Natural killer cell treated with Interleukin-12 subunit alpha and Interleukin-12 subunit beta and Interleukin-15 and Interleukin-18, amount 100 ng/mL, for 72 hours (primary cell): ENCODE measurements at places on chromosomes 2 and 18.
A peak's percentile ranks its signal among the peaks of the same experiment; 100 is the strongest.

DNA sequence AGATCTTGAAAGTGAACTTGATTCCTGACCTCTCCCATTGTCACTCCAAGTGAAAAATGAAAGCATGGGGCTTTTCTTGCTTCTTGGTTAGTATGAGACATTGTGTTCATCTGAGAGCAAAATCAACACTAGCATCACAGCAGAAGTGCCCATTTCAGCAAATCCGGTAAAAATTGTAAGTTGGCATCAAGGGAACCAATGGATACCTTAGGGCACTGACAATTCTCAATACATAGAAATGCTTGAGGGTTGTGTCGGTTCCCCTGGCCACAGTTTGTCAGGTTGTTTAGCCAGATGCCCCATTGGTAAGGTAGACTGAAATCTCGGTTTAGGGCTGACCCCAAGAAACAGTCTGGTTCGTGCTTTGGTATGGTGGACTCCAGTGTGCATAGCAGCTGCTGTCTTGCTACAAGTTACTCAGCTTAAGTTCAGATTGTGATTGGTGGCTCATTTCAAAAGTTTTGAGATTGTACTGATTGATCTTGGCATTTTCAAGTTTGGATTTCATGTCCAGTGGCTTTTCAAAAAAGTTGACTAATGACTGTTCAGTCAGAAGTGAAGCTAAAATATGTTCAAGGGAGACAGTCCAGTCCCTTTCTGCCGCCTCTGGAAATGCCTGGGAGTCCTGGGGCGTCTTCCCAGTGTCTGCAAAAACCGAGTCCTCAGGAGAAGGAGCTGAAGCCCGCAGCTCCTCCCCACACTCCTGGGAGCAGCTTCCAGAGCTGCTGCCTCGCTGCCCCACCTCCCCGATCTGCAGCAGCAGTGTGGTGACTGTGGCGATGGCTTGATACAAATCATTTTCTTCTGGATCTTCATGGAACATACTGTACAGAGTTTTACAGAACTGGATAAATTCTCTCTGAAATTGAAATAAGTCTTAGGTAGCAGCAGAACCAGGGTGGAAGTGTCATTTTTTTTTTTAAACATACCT lies 5.6 kb downstream of the RPL31 start:
- DNase-seq, result no peak

DNA sequence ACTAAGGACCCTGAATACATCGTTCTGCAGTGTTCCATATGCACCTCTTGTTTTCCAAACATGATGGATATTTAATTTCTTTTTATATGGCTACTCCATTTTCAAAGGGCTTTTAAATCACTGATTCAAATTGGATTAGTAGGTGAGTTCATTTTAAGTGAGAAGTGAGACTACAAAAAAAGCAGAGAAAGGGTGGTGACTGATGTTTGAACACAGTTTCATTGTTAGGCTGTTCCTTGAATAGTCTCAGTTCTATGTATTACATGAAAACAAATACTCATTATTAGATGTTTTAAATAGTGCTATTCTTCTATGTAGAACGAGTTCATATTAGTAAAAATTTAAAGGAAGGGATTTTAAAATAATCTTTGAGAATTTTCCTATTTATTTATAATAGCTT lies 72.7 kb upstream of the STON1 start:
- no peak for DNase-seq

- peak; percentile 84 for DNase-seq
These were observed 206.5 kb downstream of the SETBP1 start for GRCh38 chr18:44887227-44887631.

- no peak for DNase-seq
These were observed 293.3 kb downstream of the MTX2 start for GRCh38 chr2:176562359-176563078.

- no peak for DNase-seq
These were observed 98.8 kb downstream of the KLF7 start for GRCh38 chr2:207066791-207067460.

- no peak for DNase-seq
These were observed 158.9 kb downstream of the RHBDD1 start for GRCh38 chr2:226994775-226995174.

GRCh38 chr2:101956465-101957438 lies 35.0 kb upstream of the IL1R2 start:
- no peak for DNase-seq

- no peak for DNase-seq
These were observed at the start of gene RAD51AP2 for GRCh38 chr2:17518212-17519154. TSS of gene RAD51AP2 (minus strand) at chr2:17518440. CDS start at chr2:17518415, 25 bp downstream.

- DNase-seq, result peak; percentile 78
These were observed 175.2 kb downstream of the TGIF1 start for GRCh38 chr18:3624935-3625741.

DNA sequence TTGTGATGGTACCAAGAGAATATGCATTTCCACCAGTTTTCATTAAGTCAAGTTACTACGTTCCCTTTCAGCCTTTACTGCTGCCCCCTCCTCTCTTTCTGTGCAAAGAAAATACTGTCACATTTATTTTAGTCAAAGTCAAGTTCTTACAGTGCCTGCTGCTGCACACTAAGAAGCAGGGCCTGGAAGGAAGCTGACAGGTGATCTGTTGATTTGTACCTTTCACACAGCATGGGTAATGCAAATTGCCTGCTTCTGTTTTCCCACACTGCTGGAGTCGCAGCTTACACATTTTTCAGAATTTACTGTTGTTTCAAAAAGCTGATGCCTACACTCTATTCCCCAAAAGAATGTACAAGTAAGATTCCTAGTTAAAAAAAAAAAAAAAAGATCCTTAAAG lies 48.7 kb upstream of the CD226 start:
- DNase-seq, result no peak

GRCh38 chr2:69735686-69736085 lies 6.2 kb upstream of the ANXA4 start:
- DNase-seq, result no peak

GRCh38 chr2:105647731-105648130 lies 97.0 kb upstream of the NCK2 start:
- DNase-seq, result no peak

- DNase-seq, result no peak
These were observed 100.3 kb downstream of the RAB3GAP1 start for GRCh38 chr2:135152361-135152760.

DNA sequence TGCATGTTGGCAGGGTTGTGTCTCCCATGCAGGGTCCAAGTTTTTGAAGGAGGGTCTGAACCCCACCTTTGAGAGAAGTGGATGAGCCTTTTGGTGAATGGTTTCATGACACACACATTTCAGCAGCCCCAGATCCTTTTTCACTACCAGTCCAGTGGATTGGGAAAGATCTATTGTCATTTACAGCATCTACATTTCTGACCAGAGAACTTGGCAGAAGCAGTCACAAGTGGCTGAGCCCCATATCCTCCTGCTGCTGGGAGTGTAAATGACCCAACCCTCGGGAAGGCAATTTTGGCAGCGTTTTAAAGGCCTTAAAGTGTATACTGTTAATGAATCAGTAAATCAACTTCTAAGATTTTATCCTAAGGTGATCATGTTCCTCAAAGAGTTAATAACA lies 174.1 kb upstream of the RASGRP3 start:
- DNase-seq, result no peak

- no peak for DNase-seq
These were observed 72.9 kb upstream of the SYT4 start for GRCh38 chr18:43350176-43350575.

- DNase-seq, result no peak
These were observed 95.8 kb downstream of the SPP2 start for GRCh38 chr2:234146087-234146826.

DNA sequence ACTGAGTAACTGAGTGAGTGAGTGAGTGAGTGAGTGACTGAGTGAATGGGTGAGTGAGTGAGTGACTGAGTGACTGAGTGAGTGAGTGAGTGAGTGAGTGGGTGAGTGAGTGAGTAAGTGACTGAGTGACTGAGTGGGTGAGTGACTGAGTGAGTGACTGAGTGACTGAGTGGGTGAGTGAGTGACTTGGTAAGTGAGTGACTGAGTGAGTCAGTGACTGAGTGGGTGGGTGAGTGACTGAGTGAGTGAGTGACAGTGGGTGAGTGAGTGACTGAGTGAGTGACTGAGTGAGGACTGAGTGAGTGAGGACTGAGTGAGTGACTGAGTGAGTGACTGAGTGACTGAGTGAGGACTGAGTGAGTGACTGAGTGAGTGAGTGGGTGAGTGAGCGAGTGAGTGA lies 13.9 kb downstream of the MAL start:
- no peak for DNase-seq

DNA sequence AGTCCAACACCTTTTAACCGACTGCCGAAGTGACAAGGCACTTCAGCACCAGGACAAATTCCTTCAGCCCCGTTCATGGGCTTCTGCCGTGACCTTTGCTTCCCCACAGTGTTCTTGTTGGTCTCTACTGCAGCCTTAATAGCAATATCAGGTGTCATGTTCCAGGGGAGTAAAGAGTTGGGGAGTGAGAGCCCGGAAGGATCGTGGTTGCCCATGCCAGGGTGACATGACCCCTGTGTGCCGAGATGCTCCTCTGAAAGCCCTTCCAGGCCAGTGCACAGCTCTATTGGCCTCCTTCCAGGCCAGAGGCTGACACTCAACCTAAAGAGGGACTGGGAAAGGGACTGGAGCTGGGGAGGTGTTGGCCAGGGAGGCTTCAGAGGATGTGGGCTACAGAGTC lies 279.2 kb downstream of the CYRIA start:
- no peak for DNase-seq

GRCh38 chr2:162697111-162697510 lies 141.5 kb downstream of the KCNH7 start:
- DNase-seq, result no peak

DNA sequence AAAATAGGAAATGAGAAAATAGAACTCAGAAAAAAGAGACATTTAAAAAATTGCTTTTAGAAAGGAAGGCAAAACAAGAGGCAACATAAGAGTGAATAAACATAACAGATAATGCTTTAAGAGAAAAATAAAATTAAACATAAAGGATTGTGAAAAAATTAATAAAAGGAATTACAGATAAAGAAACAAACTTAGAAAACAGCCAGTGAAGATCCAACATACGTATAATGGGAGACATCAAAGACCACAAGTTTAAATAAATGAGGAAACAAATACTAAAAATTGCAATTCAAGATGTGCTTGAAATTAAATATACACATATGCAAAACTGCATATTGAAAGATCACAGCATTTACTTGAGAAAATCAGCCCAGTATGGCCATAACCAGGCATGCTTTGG lies 448.9 kb downstream of the NBAS start:
- DNase-seq, result no peak

DNA sequence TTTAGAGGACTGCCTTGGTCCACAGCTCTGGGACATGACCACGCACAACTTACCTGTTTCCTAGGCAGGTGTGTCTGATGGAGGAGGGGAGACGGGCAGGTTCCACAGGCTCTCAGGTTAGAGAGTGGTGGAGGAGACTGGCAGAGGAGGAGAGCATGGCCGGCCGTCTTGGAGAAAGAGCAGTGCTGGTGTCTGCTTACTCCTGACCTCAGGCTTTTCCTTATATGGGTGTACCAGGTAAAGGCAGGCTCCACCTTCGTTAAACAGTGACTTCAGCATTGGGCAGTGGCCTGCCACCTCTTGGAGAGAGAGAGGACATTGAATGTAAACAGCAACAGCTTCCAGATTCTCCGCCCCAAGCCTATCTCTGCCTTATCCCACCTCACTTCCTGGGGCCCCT lies at the start of gene CAPN13:
TSS of gene CAPN13 (minus strand) at position 198 of the 400 bp plus-strand sequence. CDS start 20,121 bp downstream, outside the sequence.
- DNase-seq, result no peak

GRCh38 chr2:67255933-67256615 lies 141.1 kb upstream of the ETAA1 start:
- no peak for DNase-seq

- no peak for DNase-seq
These were observed 10.7 kb downstream of the C2orf80 start for GRCh38 chr2:208179028-208179609.

- no peak for DNase-seq
These were observed 120.3 kb downstream of the INO80D start for GRCh38 chr2:205965707-205966106.

GRCh38 chr18:67367540-67367939 lies 149.0 kb downstream of the DSEL start:
- DNase-seq, result no peak

- DNase-seq, result no peak
These were observed 210.4 kb downstream of the SOCS6 start for GRCh38 chr18:70499218-70499691.

GRCh38 chr2:119111115-119111975 lies 47.2 kb downstream of the C1QL2 start:
- no peak for DNase-seq

GRCh38 chr2:46559261-46559660 lies 79.9 kb downstream of the TMEM247 start:
- no peak for DNase-seq

- no peak for DNase-seq
These were observed 460.7 kb downstream of the MTX2 start for GRCh38 chr2:176729706-176730569.

- no peak for DNase-seq
These were observed 151.1 kb upstream of the MSH6 start for GRCh38 chr2:47631792-47632398.

- no peak for DNase-seq
These were observed 110.6 kb downstream of the MSTN start for GRCh38 chr2:189951791-189952535.

DNA sequence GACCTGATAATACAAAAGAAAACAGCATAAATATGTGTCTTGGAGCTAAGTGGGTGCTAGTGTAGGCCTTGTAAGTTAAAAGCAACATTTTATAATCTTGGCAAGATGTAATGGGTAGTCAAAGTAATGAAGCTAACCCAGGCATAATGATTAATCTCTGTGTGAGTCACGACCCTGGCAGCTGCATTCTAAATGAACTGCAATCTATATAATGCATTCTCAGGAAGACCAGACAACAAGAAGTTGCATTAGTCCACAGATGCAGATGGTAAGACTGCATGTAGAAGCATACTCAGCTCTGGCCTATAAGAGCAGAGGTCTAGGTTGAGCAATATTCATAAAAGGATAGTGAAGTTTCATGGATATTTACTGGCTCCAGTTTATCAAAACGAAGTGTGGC lies 85.6 kb upstream of the ETAA1 start:
- no peak for DNase-seq

GRCh38 chr2:18238209-18238608 lies 322.2 kb downstream of the RDH14 start:
- no peak for DNase-seq

DNA sequence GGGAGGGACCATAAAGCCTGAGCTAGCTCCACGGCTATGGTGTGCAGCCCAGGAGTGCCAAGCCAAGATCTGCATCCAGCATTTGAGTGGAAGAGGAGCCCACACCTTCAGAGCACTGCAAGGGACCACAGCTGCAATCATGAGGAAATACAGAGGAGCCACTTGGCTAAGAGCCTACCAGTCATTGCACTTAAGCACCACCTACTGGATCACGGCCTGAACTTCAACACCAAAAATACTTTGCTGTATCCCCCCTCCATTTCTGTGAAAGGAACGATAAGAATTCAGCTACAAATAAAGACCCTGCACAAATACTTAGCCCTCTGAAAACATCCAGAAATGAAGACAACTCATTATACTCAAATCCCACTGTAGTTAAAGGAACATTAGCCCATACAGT lies 545.3 kb downstream of the TSN start:
- no peak for DNase-seq

- no peak for DNase-seq
These were observed 56.9 kb downstream of the DGKD start for GRCh38 chr2:233411162-233411561.
